ENCODE measurements at places on chromosomes 16 and 17. TPM values are rescaled to one million over a fixed set of nuclear protein-coding genes. Genes with fewer than 3 reads are reported as not detected.

DNA sequence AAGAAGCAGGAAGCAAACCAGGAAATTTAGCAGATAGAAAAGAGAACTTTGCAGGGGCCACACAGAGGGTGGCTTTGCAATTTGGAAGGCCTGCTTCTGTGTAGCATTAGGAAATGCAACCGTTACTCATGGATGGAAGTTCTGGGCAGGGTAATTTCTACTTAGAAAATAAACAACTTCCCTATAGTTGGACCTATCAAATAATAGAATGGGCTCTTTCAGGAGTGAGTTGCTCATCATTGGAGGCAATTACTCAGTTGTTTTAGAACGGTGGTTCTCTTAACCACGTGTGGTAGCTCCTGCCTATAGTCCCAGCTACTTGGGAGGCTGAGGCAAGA lies 25.8 kb upstream of the HS3ST2 start:
- no peaks in the 10 kb centered on the region for H3K27me3 ChIP-seq
- DNase-seq, result no peak
- no peaks in the 10 kb centered on the region for H3K4me1 ChIP-seq
- H3K27ac ChIP-seq, result no peak overlapping the region
- H3K36me3 ChIP-seq, result no peaks in the 10 kb centered on the region

GRCh38 chr17:34770586-34770985 lies 190.7 kb downstream of the CCT6B start:
- H3K4me1 ChIP-seq, result no peaks in the 10 kb centered on the region
- DNase-seq, result no peak
- no peak overlapping the region for H3K4me3 ChIP-seq
- no peaks in the 10 kb centered on the region for H3K36me3 ChIP-seq
- H3K27me3 ChIP-seq, result peaks cover 2% of the 10 kb centered on the region

DNA sequence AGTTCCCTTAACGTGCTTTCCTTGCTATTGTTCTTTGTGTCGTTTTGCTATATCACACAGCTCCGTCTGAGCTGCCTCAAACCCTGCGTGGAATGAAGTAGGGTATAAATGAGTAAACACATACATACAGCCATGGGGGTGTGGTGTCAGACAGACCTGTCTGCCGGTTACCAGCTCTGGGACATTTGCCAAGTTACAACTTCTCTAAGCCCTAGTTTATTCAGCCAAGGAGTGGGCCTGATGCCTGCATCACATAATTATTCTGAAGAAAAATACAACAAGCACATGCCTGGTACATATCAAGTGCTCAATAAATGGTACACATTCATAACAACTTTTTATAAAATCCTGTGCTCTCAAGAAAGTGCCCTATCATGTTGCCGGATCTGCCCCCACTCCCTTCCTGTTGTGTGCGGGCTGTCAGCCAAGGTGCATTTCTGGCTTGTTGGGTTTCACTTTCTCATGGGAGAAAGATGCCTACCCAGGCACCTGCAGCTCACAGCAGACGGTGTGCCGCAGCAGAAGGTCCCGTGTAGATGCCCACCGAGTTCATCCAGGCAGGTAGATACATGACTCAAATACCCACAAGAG lies 30.5 kb downstream of the SMPD3 start:
- no peak overlapping the region for H3K4me3 ChIP-seq

- H3K27ac ChIP-seq, result no peak overlapping the region
- H3K4me1 ChIP-seq, result peaks cover 15% of the 10 kb centered on the region
- H3K27me3 ChIP-seq, result peaks cover 5% of the 10 kb centered on the region
- DNase-seq, result no peak
Observed at GRCh38 chr17:80416940-80417293, 1.9 kb downstream of the ENDOV start.

DNA sequence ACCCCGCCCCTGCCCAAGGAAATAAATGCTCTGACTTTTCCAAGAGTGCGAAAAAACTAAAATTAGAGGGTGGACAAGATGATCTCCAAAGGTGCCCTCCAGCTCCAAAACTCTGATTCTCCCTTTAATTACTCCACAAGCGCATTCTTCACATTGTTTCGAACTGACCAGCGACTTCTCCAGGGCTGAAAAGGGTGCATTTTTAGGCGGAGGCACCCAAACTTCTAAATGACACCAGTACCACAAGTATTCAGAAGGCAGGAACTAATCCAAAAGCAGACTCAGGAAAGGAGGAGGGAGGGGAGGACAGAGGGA lies 750 bp downstream of the ZFHX3 start:
- no peaks in the 10 kb centered on the region for H3K36me3 ChIP-seq
- H3K27ac ChIP-seq, result peak overlapping the region; percentile 63
- H3K4me3 ChIP-seq, result peak overlapping the region; percentile 77
- H3K4me1 ChIP-seq, result peaks cover 58% of the 10 kb centered on the region

- DNase-seq, result no peak
- H3K4me3 ChIP-seq, result no peak overlapping the region
- H3K4me1 ChIP-seq, result no peaks in the 10 kb centered on the region
- H3K27me3 ChIP-seq, result no peaks in the 10 kb centered on the region
Observed at GRCh38 chr17:32774695-32775084, 102.2 kb downstream of the MYO1D start.

- DNase-seq, result peak; percentile 46
- H3K4me1 ChIP-seq, result peaks cover 21% of the 10 kb centered on the region
- H3K4me3 ChIP-seq, result peak within 1 kb of the TSS; percentile 30
- no peaks in the 10 kb centered on the region for H3K36me3 ChIP-seq
- no peak within 1 kb of the TSS for H3K27ac ChIP-seq
Observed at GRCh38 chr17:7043497-7044198, at the start of gene SLC16A11. Gene SLC16A11, minus strand, starts transcription at chr17:7044092. Its CDS starts 579 bp downstream, at chr17:7043513.

Gene TBCD
- 47.8 TPM for total RNA-seq

GRCh38 chr16:67226295-67226803 lies 581 bp upstream of the TMEM208 start:
- DNase-seq, result no peak
- peaks cover 35% of the 10 kb centered on the region for H3K36me3 ChIP-seq
- peak overlapping the region; percentile 78 for H3K4me3 ChIP-seq
- H3K4me1 ChIP-seq, result peaks cover 23% of the 10 kb centered on the region

Gene CCDC92B
- 0.09 TPM for total RNA-seq

Gene NACA2
- 0.22 TPM for total RNA-seq

Gene ABCA5
- total RNA-seq, result 17.4 TPM

Gene SLC16A11
- 0.04 TPM for total RNA-seq

Gene RNF43
- total RNA-seq, result 0.04 TPM

- H3K36me3 ChIP-seq, result peaks cover 45% of the 10 kb centered on the region
- peak; percentile 14 for DNase-seq
- H3K4me1 ChIP-seq, result peaks cover 21% of the 10 kb centered on the region
- peak overlapping the region; percentile 54 for H3K4me3 ChIP-seq
- H3K27me3 ChIP-seq, result no peaks in the 10 kb centered on the region
- peak overlapping the region; percentile 91 for H3K27ac ChIP-seq
Observed at GRCh38 chr17:38800237-38800760, 943 bp upstream of the PIP4K2B start.

GRCh38 chr16:57203451-57203850 lies 17.3 kb downstream of the RSPRY1 start:
- H3K4me1 ChIP-seq, result no peaks in the 10 kb centered on the region
- no peak overlapping the region for H3K4me3 ChIP-seq
- DNase-seq, result no peak
- H3K27ac ChIP-seq, result no peak overlapping the region
- H3K27me3 ChIP-seq, result no peaks in the 10 kb centered on the region
- peaks cover 20% of the 10 kb centered on the region for H3K36me3 ChIP-seq

DNA sequence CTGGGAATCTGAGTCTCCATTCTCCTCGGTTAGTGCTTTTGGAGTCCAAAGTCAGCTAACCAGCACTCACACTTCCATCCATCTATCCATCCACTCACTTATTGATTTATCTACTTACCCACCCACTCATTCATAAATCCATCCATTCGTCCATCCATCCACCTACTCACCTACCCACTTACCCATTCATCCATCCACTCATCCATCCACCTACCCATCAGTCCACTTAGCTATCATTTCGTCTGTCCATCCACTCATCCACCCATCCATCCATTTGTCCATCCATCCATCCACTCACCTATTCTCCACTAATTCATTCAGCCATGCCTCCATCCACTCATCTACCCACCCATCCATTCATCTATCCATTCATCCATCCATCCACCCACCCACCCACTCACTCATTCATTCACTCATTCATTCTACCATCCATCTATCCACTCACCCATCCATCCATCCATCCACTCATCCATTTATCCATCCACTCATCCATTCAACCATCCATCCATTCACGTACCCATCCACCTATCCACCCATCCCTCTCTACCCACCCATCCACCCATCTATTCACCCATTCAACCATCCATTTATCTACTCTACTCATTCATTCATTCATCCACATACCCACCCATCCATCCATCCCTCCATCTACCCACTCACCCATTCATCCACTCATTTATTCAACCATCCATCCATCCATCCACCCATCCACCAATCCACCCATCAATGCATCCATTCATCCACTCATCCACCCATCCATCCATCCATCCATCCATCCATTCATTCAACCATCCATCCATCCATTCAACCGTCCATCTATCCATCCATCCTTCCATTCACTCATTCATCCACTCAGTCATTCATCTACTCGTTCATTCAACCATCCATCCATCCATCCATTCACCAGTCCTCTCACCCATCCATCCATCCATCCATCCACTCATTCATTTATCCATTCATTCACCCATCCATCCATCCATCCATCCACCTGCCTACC lies 26.1 kb downstream of the NLRC3 start:
- no peak overlapping the region for H3K27ac ChIP-seq
- H3K36me3 ChIP-seq, result no peaks in the 10 kb centered on the region
- no peaks in the 10 kb centered on the region for H3K27me3 ChIP-seq
- no peak overlapping the region for H3K4me3 ChIP-seq
- DNase-seq, result no peak

Gene TP53TG3C
- not detected for total RNA-seq

Gene TEX14
- total RNA-seq, result 2.1 TPM

- H3K27ac ChIP-seq, result no peak overlapping the region
- H3K4me3 ChIP-seq, result no peak overlapping the region
- DNase-seq, result no peak
- peaks cover 35% of the 10 kb centered on the region for H3K4me1 ChIP-seq
- no peaks in the 10 kb centered on the region for H3K36me3 ChIP-seq
- H3K27me3 ChIP-seq, result peaks cover 3% of the 10 kb centered on the region
Observed at GRCh38 chr17:83180264-83180995, 101.0 kb downstream of the METRNL start.

GRCh38 chr17:35540589-35541404 lies 3.3 kb upstream of the SLFN12L start:
- peak; percentile 45 for DNase-seq
- H3K27me3 ChIP-seq, result no peaks in the 10 kb centered on the region
- peak overlapping the region; percentile 23 for H3K4me3 ChIP-seq

Measured in muscle of leg (tissue), 16 donors.